T-helper 9 cell (primary cell): ENCODE measurements at places on chromosomes 5 and 9.
A peak's percentile ranks its signal among the peaks of the same experiment; 100 is the strongest.

DNA sequence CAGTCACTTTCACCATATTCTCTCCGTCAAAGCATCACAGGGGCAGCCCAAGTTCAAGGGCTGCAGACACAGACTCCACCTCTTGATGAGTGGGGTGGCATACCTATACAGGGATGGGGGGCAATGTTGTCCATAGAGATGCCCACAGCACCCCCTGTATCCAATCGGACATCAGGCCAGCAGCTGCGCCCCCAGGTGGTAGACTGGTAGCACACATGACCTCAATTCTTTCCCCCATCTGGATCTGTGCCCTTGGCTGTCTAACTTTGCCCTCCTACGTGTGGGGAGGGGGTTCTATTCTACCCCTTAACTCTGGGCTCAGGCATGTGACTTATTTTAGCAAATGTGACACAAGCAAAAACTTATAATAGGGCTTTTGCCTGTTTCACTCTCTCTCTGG, 84.0 kb upstream of the SLC25A48 start:
- no peak for DNase-seq

DNA sequence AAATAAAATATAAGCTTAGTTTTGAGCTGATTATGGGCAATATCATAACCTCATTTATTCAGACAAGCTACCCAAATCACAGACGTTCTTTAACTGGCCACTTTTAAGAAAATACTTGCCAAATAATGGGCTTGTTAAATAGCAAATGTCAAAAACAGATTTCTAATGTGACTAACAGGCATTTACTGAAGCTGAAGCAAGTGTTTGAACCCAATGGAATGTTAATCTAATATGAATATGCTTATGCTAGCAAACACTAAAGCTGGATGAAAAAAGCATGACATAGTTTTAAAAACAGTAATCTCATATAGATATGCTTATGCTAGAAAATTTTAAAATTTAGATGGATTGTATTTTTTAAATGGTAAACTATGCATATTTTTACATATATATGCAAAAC, 411.6 kb upstream of the PTGER4 start:
- DNase-seq = no peak

DNA sequence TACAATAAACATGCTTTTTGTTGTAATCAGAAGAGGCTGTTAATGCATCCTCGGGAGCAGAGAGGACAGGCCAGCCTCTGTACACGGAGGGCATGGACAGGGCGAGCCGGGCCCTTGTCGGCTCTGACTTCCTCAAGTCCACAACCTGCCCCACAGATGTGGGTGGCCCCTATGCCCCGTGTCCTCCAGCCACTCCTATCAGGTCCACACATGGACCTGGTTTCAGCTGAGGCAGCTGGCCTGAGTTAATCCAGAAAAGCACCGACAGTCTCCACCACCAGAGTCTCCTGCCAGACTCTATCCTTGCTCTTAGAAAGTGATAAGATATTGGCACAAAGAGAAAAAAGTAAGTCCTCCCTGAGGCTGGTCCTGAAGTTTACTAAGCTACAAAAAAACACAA, 52.4 kb upstream of the PHYKPL start:
- DNase-seq = no peak

- no peak for DNase-seq
Measured at GRCh38 chr5:172535108-172535445, 80.8 kb upstream of the SH3PXD2B start.

- DNase-seq = no peak
Measured at GRCh38 chr5:120463006-120463680, 957 bp upstream of the PRR16 start.

DNA sequence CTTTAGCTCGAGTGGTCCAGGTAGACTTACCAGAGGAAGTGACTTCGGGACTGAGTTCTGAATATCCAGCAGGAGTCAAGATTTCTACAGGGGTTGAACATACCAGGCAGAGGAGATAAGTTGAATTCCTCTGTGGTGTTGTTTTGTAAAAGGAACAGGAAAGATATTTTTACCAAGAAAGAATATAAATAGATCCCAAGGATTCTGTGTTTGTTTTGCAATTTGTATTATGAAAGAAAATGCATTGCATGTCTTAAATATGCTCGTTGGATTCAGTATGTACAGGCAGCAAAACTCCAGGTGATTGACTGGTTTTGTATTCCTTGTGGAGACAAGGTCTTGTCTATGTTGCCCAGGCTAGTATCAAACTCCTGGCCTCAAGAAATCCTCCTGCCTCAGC, 197.8 kb downstream of the FRMD3 start:
- no peak for DNase-seq

- DNase-seq = no peak
Measured at GRCh38 chr5:168693297-168693696, 114.1 kb upstream of the PANK3 start.

GRCh38 chr5:145661737-145662485, 173.2 kb downstream of the PRELID2 start:
- no peak for DNase-seq

DNA sequence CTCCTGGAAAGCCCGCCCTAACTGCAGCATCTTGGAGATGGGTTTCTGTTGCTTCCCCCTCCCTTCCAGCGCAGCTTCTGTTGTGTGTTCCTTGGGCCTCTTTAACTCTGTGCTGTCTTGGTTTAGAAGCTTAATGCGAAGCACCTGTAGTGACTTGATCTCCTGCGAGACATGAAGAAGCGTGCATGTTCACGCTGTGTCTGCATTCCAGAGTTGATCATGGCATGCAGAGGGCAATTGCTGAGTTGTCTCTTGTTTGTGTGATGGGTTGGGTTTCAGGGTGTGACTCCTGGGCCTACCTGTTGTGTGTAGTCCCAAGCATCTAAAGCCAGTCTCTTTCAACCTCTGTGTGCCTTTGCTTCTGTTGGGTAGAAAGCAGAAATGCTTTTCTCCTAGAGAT, 155.6 kb downstream of the SMARCA2 start:
- DNase-seq = no peak

DNA sequence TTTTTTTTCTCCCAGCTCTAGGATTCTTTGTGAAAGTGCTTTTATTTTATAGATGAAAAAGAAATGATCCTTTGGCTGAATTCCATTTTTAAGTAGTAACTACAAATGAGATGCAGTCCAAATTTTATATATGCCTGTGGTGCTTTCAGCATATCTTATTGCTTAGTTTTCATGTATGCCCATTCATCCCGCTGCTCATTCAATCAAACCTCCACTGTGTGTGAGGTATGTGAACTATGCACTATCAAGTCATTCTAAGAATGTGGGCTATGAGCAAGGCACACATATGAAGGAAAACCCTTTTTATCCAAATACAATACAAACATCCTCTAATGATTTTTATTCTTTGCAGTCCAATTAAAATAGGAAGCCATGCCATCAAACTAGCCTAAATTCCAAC, 1069.1 kb upstream of the DMAC1 start:
- DNase-seq = no peak

- DNase-seq = peak; percentile 1
Measured at GRCh38 chr5:38382898-38383297, 124.5 kb downstream of the EGFLAM start.

- DNase-seq = no peak
Measured at GRCh38 chr5:7827610-7828009, 23.3 kb downstream of the CFAP90 start.

DNA sequence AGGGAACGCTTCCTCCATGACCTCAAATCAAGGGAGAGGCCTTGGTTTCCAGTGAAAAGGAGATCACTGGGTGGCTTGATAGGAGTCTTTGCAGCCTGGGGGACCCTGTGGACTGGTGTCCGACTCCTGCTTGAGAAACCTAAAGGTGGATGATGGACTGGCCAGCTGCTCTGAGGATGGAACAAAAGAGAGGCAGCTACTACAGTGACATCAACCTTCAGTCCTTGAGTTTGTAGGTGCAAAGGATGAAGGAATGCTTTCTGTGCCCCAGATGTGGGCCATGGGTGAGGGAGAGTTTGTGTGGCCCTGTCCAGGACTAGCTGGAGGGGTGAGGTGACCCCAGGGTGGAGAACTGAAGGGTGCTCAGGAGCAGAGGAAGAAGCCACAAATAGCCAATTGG, 114.4 kb upstream of the TBC1D2 start:
- DNase-seq = no peak

GRCh38 chr5:179250561-179251225, 94.6 kb downstream of the ADAMTS2 start:
- DNase-seq = no peak

- DNase-seq = no peak
Measured at GRCh38 chr5:149546974-149547373, 4.3 kb downstream of the CSNK1A1 start.

DNA sequence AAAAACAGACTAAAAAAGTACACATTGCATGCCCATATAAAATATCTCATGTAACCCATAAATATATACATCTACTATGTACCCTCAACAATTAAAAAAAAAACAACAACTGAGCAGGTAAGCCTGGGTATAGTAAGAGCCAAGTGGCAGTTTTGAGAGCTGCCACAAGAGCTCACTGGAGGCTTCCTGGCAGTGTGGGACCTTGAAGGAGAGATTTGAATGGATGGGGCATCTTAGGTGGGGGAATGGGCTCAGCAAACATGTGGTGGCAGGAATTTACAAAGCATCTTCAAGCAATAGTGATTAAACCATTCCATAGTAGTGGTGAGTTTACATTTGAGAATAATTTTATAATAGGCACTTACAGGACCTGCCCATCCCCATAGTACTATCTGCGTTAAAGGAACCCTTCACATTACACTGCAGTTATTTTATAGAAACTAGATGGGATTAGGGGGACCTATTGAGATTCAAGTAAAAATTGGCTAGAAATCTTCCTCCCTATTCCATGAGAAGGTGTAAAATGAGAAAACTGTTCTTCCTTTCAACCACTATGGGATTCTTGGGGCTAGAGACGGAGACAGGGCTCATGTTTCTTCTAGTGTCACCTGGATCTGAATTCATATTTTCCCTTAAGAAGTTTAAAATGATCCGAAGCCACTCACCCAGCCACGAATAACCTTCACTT, 6.9 kb downstream of the MEGF10 start:
- DNase-seq = no peak

DNA sequence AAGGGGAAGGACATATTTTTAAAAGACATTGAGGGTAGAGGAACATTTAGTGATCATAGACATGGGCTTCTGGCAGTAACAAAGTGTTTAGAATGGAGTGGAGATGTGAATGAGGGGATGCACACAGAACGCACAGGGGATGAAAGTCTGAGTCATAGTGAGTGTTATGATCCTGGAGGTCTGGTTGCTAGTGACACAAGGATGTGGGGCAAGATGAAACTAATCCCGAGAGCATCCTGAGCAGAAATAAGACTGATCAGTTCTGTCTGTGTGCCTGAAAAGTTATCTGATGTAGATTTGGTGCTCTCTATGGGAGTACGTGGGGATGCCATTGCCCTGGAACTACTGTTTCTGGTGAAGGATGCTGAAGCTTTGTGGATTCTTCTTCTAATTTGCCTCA, 141.1 kb downstream of the CHSY3 start:
- DNase-seq = no peak

GRCh38 chr9:14383294-14383693, 69.4 kb upstream of the NFIB start:
- DNase-seq = no peak

DNA sequence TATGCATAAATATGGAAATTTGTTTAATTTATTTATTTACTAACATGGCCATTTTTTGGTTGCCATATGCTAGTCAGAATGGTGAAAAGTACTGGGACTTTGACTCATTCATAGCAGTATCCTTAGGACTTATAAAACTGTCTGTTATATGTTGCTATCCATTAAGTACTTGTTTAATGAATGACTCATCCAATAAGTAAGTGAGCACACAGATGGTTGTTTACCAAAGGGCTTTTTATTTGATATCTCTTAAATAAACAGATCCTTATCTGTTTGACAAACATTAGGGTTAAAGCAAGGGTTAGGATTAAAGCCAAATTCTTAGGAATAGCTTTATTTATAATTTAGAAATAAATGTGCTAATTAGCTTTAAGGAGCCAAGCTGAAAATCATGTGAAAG, 183.4 kb downstream of the FBXO4 start:
- no peak for DNase-seq

GRCh38 chr5:68385936-68386335, 170.4 kb downstream of the PIK3R1 start:
- DNase-seq = no peak

DNA sequence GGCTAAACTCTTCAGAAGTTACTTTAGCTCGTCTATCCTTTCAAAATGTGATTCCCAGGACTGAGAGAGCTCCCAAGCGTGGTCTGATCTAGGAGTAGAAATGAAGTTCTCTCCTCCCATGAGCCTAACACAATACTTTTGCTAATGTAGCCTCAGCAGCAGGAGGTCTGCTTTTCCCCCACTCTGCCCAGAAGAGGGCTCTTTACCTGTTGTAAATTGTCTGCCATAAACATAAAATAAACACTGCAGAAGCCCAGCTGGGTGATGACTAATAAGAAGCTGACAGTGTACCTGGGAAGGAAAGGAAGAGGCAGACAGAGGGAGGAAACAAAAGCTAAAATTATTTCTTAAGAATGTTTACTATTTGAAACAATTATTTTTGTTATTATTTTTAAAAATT, 15.4 kb downstream of the SLC36A3 start:
- no peak for DNase-seq

DNA sequence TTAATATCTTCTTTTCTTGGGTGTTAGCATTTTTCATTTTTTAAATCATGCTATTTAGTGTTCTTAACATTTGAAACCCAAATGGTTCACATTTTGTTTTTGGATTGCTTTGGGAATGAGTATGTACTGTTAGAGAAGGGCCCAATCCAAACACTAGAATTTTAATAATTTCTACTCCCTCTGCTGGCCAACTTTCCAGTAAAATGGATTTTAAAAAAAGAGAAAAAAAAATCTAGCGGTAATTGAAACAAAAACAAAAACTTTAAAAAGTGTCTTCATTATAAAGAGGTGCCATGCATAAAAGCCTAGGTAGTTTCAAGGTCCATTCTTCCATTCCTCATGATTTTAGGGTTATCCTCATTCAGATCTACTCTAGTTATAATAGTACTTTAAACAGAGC, 32.1 kb upstream of the RICTOR start:
- no peak for DNase-seq

DNA sequence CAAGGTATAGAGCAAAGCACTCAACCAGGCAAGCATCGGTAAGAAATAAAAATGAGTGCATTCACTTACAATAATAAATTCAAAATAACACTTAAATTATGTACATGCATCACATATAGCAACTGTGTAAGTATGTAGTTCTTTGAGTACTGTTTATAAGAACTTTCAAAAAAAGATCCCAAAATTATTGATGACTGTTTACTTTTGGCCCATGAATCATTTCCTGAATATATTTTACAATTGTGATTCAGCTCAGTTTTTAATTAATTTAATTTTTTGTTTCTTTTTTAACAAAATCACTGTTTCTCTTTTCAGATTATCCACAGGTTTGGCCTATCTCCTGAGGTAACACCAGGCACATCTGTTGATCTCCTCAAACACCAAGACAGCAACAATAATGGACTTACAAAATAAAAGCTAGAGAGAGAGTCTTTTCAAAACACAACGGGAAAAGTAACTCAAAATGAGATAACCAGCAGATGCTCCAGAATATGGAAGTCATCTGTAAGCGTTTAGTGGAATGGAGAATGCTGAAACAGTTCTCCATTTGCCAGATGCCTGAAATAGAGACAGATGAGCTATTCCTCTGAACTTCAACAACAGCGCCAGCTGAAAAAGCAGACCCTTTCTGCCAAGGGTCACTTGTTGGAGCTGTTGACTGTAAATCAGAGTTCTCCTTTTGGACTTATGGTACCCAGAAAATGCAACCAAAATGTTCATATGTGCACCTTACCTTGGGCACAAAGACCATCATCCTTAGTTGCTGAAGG, 348.6 kb upstream of the RGMB start:
- no peak for DNase-seq
